Thoracic aorta endothelial cell (primary cell): ENCODE measurements at places on chromosomes 7 and 10. TPM values are rescaled to one million over a fixed set of nuclear protein-coding genes. Genes with fewer than 3 reads are reported as not detected.

CAMK1D gene
- total RNA-seq: 1.5 and 1.6 TPM in 2 replicates

TMEM176A gene
- total RNA-seq: not detected in 2 replicates

MYOF gene
- total RNA-seq: 494 and 504 TPM in 2 replicates

NPC1L1 gene
- total RNA-seq: not detected in 2 replicates

IFIT5 gene
- total RNA-seq: 4.1 and 17.0 TPM in 2 replicates

NKX1-2 gene
- not detected in 2 replicates for total RNA-seq

HBP1 gene
- total RNA-seq: 98.7 and 102 TPM in 2 replicates

CNPY1 gene
- not detected in 2 replicates for total RNA-seq

MIOS gene
- total RNA-seq: 35.1 and 40.9 TPM in 2 replicates

NXPH1 gene
- not detected in 2 replicates for total RNA-seq

POMZP3 gene
- total RNA-seq: 10.8 and 15.0 TPM in 2 replicates

OR6V1 gene
- not detected in 2 replicates for total RNA-seq

H2BK1 gene
- total RNA-seq: not detected in 2 replicates

TCERG1L gene
- total RNA-seq: not detected in 2 replicates

CHN2 gene
- 0.53 TPM in 1 of 2 replicates, not detected in the other for total RNA-seq

EPO gene
- total RNA-seq: not detected in 2 replicates

COL28A1 gene
- not detected in 2 replicates for total RNA-seq

MOGAT3 gene
- total RNA-seq: not detected in 2 replicates
